ENCODE measurements at places on chromosomes 4 and X.

DNA sequence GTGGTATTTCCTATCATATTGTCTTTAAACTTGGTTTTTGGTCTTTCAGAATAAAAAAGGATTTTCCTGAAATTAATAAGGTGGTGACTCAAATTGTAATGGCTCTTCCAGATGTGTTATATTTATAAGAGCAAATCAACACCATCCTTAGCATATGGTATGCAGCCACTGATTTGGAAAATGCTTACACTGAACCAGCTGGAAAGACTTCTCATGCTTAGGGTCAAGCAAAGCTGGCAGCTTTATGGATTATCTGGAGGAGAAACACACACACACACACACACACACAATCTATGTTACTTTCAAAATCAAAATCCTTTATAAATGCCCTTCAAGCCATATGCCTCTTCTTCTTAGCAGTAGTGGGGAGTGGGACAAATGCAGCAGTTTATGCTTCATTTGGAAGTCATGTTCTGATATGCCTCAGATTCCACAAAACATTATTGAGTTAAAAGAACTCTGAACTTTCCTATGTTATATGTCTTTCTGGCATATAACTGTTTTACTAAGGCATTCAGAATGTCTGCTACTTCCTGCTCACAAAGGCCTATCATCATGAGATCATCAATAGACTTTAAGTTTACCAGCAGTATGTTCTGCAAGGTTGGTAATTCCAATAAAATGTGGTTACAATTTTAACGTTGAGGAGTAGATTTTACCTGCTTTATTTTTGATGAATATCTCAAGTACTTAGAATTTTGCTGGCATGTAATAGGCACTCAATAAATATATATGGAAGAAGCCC is 72.9 kb upstream of the PRDM5 start:
- no peak for DNase-seq

GRCh38 chrX:116232833-116233232 is 62.3 kb downstream of the AGTR2 start:
- DNase-seq: no peak

DNA sequence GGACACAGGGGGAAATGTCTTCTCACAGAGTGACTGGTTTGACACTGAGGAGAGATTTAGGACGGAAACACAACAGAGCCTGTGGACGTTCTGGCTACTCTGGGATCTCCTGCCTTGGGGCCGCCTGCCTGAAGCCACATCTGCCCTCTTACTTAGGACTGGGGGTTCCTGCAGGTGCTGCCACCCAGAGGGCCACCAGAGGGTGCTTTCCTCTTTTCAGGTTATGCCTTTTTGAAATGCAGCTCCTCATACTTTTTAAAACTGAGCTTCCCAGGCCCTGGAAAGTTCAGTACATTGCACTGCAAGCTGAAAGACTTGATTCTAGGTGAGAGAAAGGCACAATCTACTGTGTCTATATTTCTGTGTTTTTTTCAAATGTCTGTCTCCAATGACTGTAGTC is 92.2 kb upstream of the PGRMC2 start:
- DNase-seq: no peak

DNA sequence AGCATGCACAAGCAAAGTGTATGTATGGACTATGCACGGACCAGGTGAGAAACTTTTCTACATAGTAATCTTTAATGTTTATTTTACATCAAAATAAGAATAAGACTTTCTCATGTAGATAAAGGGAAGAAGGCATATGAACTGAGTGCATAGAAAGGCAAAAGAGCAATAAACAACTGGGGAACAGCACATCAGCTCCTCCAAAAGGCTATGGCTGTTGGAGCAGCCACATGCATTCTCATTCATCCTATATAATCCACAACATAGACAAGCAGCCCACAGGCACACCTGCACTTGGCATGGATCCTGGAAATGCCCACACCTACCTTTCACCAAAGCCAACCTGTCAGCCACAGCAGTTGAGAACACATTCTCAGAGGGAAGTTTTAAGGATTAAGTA is 586.9 kb upstream of the INTU start:
- DNase-seq: no peak

GRCh38 chr4:7822877-7823276 is 116.8 kb downstream of the AFAP1 start:
- no peak for DNase-seq

Measured in activated CD4-positive, alpha-beta T cell treated with anti-CD3 and anti-CD28 coated beads for 24 hours (primary cell).